ENCODE measurements at places on chromosomes 1 and 21.

GRCh38 chr1:220067269-220068204 lies 21.2 kb upstream of the EPRS1 start:
- DNase-seq = no peak

GRCh38 chr1:203268901-203269653 lies 36.2 kb upstream of the BTG2 start:
- no peak for DNase-seq

GRCh38 chr1:161273402-161273801 lies 14.9 kb downstream of the PCP4L1 start:
- DNase-seq = no peak

DNA sequence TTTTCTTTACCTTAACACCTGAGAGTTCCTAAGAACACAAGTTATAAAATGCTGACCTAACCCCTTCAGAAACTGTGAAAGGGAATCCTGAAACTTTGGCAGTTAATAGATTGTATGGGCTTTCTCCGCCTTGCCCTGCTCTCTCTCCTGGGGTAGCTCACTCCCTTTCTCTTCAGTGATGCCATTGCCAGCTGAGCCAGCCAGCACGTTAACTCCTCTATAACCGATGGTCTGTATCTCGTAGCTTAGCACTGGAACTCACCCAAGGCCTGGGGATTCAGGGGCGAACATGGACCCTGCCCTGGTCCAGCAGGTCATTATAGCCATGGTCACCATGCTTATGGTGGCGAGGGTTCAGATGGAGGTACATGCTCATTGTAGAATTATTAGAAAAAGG lies 40.7 kb downstream of the TRAPPC10 start:
- no peak for DNase-seq

- DNase-seq = no peak
Measured at GRCh38 chr1:95096218-95096841, 20.8 kb upstream of the TLCD4 start.
